Activated T-cell treated with anti-CD3 and anti-CD28 coated beads, Interleukin-2, amount 50 U/mL, for 72 hours (primary cell): ENCODE measurements at places on chromosomes 16 and 17. TPM values are rescaled to one million over a fixed set of nuclear protein-coding genes. Genes with fewer than 3 reads are reported as not detected.

DNA sequence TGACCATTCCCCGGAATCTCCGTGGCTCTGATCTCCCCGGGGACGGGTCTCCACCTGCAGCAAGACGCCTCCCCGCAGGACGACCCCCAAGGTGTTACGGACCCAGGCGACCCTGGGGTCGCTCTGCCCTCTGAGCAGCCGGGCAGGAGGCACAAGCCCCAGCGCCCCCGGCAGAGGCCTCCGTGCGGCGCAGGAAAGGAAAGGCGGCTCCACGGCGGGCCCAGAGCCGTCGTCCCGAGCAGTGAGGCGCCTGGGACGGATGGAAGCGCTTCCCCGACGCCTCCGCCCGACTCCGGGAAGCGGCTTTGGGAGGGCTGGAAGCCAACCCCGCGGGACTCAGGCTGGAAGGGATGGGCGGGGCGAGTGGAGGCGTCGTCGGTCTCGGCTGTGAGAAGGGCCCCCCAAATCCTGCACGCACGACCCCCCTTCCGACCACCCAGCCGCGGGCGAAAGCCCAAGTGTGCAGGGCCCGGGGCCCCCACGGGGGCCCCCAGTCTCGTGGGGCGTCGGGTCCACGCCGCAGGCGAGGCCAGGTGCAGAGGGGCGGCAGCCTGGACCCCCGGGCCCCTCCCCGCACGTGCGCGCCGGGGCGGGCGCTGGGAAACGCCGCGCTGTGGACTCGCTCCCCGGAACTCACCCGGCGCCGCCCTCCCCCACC lies 32.7 kb upstream of the RPH3AL start:
- peak overlapping the region; percentile 66 for H3K4me3 ChIP-seq
- no peak overlapping the region for H3K27ac ChIP-seq
- H3K27me3 ChIP-seq: peaks cover 27% of the 10 kb centered on the region
- peak; percentile 26 for DNase-seq
- peaks cover 1% of the 10 kb centered on the region for H3K36me3 ChIP-seq

GRCh38 chr17:82544431-82545070 lies 25.0 kb downstream of the FOXK2 start:
- no peaks in the 10 kb centered on the region for H3K27me3 ChIP-seq
- H3K36me3 ChIP-seq: peaks cover 6% of the 10 kb centered on the region
- H3K27ac ChIP-seq: no peak overlapping the region
- peaks cover 63% of the 10 kb centered on the region for H3K4me1 ChIP-seq

GRCh38 chr17:37829592-37830123 lies 84.8 kb upstream of the HNF1B start:
- DNase-seq: no peak
- H3K27ac ChIP-seq: no peak overlapping the region
- peaks cover 33% of the 10 kb centered on the region for H3K4me1 ChIP-seq
- H3K27me3 ChIP-seq: peaks cover 25% of the 10 kb centered on the region
- H3K4me3 ChIP-seq: no peak overlapping the region

GRCh38 chr17:36752096-36752888 lies 150.9 kb downstream of the MRM1 start:
- no peak overlapping the region for H3K27ac ChIP-seq
- H3K27me3 ChIP-seq: peaks cover 7% of the 10 kb centered on the region
- no peak overlapping the region for H3K4me3 ChIP-seq
- H3K4me1 ChIP-seq: no peaks in the 10 kb centered on the region
- no peaks in the 10 kb centered on the region for H3K36me3 ChIP-seq

DNA sequence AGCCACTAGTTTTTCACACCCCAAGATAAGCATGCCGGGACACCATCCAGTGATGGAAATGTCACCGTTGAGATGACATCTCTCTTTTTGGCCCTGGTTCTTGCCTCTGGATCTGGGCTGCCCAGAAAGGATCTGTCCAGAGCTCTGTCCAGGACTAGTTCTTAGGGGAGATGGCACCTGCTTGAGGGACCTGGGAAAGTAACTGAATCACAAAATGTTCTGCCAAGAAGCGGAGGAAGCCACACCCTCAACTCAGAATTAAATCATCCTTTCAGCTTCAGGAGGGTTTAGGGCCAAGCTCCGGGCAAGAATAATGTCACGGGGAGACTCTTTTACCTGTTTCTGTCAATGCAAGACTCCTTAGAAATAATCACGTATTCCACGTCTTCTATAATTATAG lies 248.6 kb downstream of the MAF start:
- DNase-seq: no peak
- no peak overlapping the region for H3K27ac ChIP-seq

RAMP2 gene
- not detected for total RNA-seq

WDR81 gene
- 9.4 TPM for total RNA-seq

DNA sequence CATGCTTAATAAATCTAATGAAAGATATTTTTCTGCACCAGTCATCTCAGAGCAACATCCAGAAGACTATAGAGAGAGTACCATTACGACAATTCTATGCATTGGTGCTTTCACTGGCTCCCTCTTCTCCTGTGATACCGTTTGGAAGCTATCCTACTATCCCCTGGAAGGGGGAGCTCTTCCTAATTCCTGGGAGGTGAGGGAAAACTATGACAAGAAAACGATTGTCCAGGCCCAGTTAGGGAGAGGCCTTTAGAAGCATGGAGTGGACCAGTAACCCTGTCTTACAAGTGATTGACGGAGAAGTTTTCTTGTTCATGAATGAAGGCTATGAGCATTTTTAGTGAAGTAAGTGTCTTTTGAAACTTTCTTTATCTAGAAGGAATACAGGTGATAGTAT lies 150.2 kb downstream of the TANC2 start:
- no peaks in the 10 kb centered on the region for H3K4me1 ChIP-seq
- H3K4me3 ChIP-seq: no peak overlapping the region
- H3K36me3 ChIP-seq: no peaks in the 10 kb centered on the region
- no peak overlapping the region for H3K27ac ChIP-seq
- DNase-seq: no peak

DNA sequence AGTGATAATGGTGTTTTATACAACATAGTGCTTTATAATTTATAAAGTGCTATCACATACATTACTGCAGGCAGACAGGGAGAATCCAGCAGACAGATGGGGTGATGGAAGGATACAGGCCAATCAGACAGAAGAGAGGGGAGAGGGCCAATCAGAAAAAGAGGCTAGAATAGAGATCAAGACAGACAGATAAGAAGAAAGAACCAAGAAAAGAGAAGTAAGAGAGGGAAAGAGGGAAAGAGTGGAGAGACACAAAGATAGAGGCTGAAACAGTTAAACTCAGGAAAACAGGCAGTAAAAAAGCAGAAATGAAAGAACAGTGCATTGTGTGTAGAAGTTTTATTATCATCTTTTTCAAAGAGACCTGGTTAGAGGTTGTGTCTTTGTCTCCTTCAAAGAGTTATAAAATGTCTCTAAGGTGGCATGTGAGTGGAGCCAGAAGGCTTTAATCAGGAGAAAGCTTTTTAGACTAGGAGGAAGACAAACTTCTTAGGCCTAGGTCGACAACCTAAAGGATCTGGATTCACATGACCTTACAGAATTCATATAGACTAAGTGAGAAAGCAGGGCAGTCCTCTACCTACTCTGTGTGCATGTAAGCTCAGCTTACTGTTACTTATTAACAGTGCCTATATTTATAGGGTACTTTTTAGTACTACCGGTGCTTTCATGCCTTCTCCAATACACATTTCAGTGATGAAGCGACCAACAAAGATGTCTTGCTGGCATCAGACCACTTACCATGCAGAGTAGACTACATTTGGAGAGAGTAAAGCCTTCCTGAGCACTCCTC lies 8.3 kb upstream of the CHD3 start:
- no peaks in the 10 kb centered on the region for H3K4me1 ChIP-seq
- H3K4me3 ChIP-seq: no peak overlapping the region
- H3K27me3 ChIP-seq: no peaks in the 10 kb centered on the region
- H3K27ac ChIP-seq: no peak overlapping the region

- DNase-seq: no peak
- no peaks in the 10 kb centered on the region for H3K27me3 ChIP-seq
- H3K27ac ChIP-seq: no peak overlapping the region
- peaks cover 81% of the 10 kb centered on the region for H3K4me1 ChIP-seq
- H3K4me3 ChIP-seq: peak overlapping the region; percentile 60
- no peaks in the 10 kb centered on the region for H3K36me3 ChIP-seq
Measured at GRCh38 chr17:78344666-78345065, 15.2 kb downstream of the SOCS3 start.

SDK2 gene
- total RNA-seq: 0.26 TPM

DNA sequence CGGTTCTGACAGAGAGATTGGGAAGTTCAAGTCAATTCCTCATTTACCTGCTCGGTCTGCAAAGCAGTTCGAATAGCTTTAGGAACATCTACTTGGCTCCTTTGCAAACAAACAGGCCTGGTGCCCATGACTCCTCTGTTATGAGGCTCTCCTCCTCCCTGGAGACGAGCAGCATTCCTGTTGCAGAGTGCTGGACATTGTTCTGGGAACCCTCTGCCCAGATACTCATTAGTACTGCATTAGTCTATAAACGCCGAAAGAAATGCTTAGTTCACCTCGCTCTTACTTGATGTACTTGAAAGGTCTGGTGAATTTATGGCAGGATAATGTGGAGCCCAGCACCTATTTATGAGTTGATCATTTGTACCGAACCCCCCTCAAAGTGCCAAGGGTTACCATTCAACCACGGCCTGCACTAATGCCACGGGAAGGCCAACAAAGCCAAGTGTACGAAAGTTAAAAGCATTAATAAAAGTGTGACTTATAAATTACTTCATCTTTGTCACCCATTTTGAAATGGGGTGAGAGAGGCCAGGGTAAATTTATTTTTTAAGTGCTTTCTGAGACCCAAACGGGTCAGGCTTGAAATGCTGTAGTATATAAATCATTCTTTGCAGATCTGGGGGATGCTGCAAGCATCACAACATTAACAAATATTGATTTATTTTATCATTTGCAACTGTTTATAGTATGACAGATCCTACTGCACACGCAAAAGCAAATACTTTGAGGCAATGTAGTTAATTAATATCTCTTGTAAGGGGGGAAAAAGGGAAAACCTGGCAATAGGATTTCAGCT lies 478.9 kb upstream of the PSMD7 start:
- no peak overlapping the region for H3K4me3 ChIP-seq
- H3K36me3 ChIP-seq: no peaks in the 10 kb centered on the region
- H3K27me3 ChIP-seq: no peaks in the 10 kb centered on the region
- no peaks in the 10 kb centered on the region for H3K4me1 ChIP-seq
- H3K27ac ChIP-seq: no peak overlapping the region
- no peak for DNase-seq

GH2 gene
- total RNA-seq: not detected

KRT17 gene
- total RNA-seq: not detected

DNA sequence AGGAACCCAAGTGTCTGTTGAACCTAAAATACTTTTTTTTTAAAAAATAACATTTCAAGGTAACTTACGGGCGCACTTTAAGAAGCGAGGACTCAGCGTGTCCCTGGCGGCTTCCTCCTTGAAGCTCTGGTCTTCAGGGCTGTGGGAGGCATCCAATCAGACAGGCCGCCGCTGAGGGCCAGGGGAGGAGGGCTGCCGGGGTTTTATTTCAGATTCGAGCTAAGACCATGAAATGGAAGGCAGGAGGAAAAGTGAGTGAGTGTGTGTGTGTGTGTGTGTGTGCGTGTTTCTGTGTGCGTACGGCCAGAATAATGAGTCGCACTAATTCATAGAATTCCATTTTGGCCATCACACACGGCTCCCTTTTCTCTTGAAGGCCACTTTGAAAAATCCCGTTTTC lies 41.1 kb downstream of the C16orf78 start:
- no peak for DNase-seq
- H3K4me3 ChIP-seq: no peak overlapping the region
- no peaks in the 10 kb centered on the region for H3K27me3 ChIP-seq

- peaks cover 15% of the 10 kb centered on the region for H3K27me3 ChIP-seq
- no peak overlapping the region for H3K4me3 ChIP-seq
- no peak for DNase-seq
- H3K4me1 ChIP-seq: no peaks in the 10 kb centered on the region
- H3K36me3 ChIP-seq: no peaks in the 10 kb centered on the region
Measured at GRCh38 chr16:87199901-87200300, 117.3 kb downstream of the C16orf95 start.

DNA sequence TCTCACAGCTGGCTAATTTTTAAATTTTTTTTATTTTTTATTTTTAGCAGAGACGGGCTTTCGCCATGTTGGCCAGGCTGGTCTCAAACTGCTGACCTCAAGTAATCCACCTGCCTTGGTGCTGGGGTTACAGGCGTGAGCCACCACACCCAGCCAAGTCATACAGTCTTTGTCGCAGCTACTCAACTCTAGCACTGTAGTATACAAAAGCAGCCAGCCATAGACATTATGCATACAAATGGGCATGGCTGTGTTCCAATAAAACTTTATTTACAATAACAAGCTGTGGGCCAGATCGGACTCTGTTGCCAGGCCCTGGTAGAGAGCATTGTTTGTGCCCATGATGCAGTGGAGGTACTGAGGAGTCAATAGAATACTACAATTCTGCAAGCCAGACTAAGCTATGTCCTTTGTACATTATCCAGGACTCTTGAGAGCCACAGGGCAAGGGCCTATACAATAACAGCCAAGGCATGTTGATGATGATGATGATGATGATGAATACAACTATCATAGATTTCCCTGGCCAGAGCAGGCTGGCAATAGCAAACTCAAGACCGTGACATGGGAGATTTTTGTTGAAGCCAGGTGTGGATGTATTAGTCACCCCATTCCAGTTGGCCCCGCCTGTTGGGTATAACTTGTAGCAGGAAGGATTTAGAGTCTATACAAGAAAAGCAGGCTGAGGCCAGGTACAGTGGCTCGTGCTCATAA lies 101.8 kb downstream of the MYH11 start:
- peaks cover 2% of the 10 kb centered on the region for H3K27me3 ChIP-seq
- H3K4me3 ChIP-seq: no peak overlapping the region
- peaks cover 8% of the 10 kb centered on the region for H3K4me1 ChIP-seq
- H3K36me3 ChIP-seq: no peaks in the 10 kb centered on the region
- no peak overlapping the region for H3K27ac ChIP-seq
- no peak for DNase-seq

- H3K4me3 ChIP-seq: peak overlapping the region; percentile 99
- H3K27ac ChIP-seq: no peak overlapping the region
- H3K4me1 ChIP-seq: peaks cover 39% of the 10 kb centered on the region
- DNase-seq: no peak
- no peaks in the 10 kb centered on the region for H3K27me3 ChIP-seq
Measured at GRCh38 chr16:2157480-2158261, 2.1 kb downstream of the TRAF7 start.

DNA sequence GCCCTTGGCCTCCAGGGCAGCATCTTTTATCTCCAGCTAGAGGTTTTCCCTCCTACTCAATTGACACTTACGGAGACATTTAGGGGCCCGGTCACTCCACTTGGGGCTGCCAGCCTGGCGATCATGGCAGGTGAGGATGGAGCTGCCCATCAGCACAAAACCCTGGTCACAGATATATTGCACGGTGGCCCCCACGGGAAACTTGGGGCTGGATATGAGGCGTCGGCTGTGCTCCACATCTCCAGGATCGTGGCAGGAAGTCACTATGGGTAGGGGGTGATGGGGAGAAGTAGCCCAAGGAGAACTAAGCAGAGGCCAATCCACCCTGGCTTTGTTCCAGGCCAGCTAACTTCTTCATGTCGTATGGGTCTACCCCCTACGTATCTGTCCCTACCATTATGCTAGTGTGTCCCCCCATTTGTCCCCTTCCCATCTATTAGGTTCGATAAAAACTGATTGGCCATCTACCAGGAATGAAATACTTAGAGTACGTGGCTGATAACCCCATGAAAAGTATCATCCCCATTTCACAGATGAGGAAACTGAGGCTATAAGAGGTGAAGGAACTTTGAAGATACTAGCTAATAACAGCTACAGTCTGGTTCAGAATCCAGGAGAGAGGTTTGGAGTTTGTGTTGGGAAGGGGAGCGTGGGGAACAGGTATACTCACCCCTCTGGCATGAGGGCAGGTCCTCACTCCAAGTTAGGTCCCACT lies 6.1 kb upstream of the PHF12 start:
- no peaks in the 10 kb centered on the region for H3K36me3 ChIP-seq
- H3K27ac ChIP-seq: no peak overlapping the region
- no peak for DNase-seq
- no peaks in the 10 kb centered on the region for H3K4me1 ChIP-seq
- H3K27me3 ChIP-seq: no peaks in the 10 kb centered on the region
